ENCODE measurements at places on chromosomes 4 and X.

GRCh38 chrX:109632906-109633504 lies 8.0 kb upstream of the KCNE5 start:
- no peak for DNase-seq

DNA sequence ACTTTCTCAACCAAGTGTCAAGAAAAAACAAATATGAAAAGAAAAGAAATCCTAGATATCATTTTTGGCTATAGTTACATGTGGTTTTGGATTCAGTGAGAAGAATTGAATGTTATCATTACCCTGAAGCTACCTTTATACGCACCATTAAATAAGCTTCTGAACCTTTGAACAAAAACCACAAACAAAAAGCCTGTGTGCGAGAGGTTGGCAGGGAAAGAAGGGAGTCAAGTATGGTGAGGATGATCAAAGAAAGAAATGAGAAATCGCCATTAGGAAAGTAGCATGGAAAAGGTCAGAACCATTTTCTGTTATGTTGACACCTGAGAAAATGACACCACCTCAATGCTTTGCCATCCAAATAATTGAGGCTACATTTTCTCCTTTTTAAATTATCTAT lies 1.2 kb upstream of the SLC7A11 start:
- no peak for DNase-seq

DNA sequence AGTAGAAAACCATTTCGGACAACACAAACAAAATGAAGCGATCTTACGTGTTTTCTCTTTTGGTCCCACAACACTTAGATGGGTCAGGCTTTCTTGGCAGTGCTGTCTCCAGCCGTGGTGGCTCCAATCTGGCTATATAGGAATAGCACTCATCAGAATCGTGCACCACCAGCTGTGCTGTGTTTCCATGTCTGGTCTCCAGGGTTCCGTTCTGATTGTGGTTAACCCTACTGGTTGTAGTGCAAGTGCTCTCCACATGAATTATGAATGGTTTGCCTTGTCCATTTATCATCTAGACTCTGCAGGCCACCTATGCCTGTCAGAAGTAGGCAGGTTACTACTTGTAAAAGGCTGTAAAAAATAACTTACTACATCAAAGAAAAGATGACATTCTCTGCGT lies 536.3 kb downstream of the IQCM start:
- no peak for DNase-seq

DNA sequence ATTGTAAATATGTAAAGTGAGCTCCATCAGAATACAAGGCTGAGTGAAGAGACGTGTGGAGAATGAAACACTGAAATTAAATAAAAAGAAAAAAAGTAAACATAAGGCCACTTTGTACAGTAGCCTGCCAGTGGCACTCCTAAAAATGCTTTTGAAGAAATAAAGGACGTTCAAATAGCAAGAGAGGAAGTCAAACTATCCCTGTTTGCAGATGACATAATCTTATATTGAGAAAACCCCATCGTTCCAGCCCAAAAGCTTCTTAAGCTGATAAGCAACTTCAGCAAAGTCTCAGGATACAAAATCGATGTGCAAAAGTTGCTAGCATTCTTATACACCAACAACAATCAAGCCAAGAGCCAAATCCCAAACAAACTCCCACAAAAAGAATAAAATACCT lies 24.2 kb downstream of the RASSF6 start:
- no peak for DNase-seq

GRCh38 chr4:165443276-165443675 lies 64.5 kb downstream of the CPE start:
- no peak for DNase-seq

GRCh38 chr4:126647320-126647719 lies 985.4 kb upstream of the INTU start:
- DNase-seq, result no peak

DNA sequence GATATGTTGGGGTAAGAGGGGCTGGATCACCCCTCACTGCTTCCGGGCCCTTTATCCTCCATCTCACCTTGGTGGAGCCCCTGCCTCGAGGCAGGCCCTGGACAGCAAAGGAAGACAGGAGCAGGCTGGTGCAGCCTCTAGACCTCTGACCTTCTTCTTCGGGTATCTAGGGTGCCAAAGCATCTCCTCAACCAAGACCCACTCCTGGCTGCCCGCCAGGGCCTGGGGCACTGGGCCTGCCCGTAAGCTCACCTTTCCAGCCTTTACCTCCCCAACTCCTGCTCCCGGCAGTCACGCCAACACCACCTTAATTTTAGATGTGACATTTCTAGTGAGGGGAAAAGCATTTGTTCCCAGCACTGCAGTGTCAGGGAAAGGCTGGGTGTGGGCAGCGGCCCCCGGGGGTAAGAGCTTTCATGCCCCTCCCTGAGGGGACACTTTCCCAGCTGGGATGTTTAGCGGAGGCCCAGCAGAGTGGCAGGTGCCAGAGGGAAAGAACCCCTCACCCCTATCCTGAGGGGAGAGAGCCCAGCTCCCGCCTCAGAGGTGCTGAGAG lies 6.7 kb downstream of the MAN2B2 start:
- DNase-seq, result no peak

DNA sequence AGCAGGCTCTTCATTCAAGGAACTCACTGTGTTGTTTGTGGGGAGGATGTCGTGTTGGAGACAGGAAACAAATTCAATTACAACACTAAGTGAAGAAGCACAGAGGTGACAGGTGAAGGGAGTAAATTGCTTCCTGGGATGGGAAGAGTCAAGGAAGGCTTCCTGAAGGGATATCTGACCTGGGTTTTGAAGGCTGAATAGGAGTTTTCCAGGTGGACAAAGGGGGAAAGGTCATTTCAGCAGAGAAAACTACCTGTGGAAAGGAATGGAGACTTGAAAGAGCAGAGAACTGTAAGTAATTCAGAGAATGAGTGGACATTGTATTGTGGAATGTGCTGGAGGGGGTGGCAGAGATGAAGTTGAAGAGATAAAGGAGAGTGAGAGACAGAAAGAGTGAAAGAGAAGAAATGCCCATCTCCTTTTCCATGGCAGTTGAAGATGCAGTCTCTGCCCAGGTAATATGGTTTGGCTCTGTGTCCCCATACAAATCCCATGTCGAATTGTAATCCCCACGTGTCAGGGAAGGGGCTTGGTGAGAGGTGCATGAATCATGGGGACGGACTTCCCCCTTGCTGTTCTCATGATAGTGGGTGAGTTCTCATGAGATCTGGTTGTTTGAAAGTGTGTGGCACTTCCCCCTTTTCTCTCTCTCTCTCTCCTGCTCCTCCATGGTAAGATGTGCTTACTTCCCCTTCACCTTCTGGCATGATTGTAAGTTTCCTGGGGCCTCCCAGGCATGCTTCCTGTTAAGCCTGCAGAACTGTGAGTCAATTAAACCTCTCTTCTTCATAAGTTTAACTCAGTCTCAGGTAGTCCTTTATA lies 205.7 kb upstream of the BCOR start:
- DNase-seq, result no peak

GRCh38 chr4:1406394-1406980 lies at the start of gene NKX1-1:
Gene NKX1-1, minus strand, starts transcription at chr4:1406442. Its CDS starts 0 bp downstream, at chr4:1406442.
- no peak for DNase-seq

- DNase-seq, result no peak
Measured at GRCh38 chr4:29853833-29854232, 866.3 kb upstream of the PCDH7 start.

DNA sequence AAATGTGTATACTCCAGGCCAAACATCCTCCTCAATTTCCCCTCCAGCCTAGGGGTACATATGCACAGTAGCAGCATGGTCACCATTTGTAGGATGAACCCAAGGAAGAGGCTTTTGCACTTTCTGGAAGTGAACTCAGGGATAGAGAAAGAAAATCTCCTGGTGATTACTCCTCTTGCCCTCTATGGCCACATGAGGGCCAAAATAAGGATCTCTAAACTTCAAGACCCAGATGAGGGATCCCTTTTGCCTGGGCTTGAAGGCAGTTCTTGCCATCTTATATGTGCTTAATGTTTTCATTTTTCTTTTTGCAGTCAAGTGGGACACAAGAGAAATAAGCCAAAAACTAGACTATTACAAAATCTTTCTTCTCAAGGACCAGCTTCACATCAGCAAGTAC lies 29.5 kb upstream of the MUC7 start:
- DNase-seq, result no peak

DNA sequence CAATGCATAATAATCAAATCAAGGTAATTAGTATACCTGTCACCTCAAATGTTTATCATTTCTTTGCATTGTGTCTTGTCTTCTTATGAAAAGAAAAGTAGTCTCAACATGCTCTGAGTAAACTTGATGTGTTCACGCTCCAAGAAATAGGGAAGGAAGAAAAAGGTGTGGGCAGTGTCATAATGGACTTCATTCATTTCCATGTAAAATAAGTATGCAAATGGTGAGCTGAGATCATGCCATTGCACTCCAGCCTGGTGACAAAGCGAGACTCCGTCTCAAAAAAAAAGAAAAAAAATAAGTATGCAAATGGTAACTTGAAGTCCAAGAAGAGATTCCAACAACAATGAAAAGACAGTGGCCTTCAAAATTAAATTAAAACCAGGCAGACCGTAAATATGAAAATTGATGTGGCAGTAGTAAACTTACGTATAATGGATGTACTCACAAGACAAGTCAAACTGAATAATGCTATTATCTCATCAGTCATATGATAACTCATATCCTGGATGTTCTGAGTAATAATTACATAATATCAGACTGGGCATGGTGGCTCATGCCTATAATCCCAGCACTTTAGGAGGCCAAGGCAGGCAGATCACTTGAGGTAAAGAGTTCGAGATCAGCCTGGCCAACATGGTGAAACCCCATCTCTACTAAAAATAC lies 6.0 kb upstream of the CWH43 start:
- DNase-seq, result no peak

- no peak for DNase-seq
Measured at GRCh38 chrX:126550816-126551215, 1.8 kb downstream of the DCAF12L1 start.

DNA sequence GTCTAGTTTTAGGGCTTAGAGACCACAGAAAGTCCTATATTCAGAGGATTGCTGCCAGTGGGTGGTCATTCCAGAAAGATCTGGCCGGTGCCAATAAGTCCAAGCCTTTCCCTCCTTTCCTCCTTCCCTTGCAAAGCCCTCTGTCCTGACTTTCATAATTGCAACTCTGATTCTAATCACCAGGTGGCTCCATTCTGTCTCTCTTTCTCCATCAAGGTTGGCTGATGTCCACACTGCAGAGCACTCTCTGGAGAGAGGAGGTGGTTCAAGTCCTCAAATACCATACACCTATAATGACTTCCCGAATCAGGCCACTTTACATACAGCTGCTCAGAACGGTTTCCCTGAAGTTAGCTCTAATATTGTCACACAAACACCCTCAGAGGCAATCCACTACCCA lies 22.4 kb upstream of the ARMCX4 start:
- DNase-seq, result no peak

Measured in D721Med (cell line).